ENCODE measurements at places on chromosomes 5 and 9.

- DNase-seq: no peak
Measured at GRCh38 chr9:6414247-6414641, 1.2 kb downstream of the UHRF2 start.

DNA sequence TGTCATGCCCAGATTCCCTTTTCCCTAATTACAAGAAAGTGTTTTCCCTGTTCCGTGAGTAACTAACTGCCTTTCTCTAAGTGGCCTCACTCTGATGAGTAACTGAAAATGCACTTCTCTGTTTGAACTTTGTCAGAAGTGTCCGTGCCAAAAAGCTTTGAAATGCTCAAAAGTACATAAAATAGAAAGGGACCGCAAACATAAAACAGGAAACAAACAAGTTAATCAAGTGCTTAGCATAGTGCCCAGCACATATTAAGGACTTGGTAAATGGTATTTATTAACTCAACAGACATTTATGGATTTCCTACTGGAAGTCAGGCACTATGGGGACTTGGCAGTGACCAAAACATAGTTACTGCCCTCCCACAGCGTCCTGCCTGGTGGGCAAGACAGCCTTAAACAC, 22.3 kb downstream of the AQP3 start:
- DNase-seq: no peak

DNA sequence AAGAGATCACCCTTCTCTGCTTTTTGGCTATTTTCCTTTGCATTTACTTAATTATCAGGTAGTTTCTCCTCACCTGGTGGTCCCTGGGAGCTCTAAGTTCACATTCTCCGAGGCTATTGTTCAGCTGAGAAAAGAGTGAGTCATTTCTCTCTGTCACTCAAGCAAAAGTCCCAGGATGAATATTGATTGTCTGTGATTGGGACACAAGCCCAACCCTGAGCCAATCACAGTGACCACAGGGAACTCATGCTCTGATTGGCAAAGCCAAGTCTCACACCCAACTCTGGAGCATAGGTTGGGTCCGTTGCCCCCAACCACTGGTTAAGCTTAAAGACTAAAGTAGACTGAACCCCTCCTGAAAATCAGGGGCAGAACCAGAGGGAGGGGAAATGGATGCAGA, 27.8 kb upstream of the FAT2 start:
- no peak for DNase-seq

GRCh38 chr9:128043467-128043868, 23.7 kb downstream of the NAIF1 start:
- no peak for DNase-seq

- no peak for DNase-seq
Measured at GRCh38 chr5:14457476-14457875, 124.1 kb upstream of the OTULINL start.

- DNase-seq: no peak
Measured at GRCh38 chr9:72440992-72441847, 76.2 kb upstream of the ZFAND5 start.

DNA sequence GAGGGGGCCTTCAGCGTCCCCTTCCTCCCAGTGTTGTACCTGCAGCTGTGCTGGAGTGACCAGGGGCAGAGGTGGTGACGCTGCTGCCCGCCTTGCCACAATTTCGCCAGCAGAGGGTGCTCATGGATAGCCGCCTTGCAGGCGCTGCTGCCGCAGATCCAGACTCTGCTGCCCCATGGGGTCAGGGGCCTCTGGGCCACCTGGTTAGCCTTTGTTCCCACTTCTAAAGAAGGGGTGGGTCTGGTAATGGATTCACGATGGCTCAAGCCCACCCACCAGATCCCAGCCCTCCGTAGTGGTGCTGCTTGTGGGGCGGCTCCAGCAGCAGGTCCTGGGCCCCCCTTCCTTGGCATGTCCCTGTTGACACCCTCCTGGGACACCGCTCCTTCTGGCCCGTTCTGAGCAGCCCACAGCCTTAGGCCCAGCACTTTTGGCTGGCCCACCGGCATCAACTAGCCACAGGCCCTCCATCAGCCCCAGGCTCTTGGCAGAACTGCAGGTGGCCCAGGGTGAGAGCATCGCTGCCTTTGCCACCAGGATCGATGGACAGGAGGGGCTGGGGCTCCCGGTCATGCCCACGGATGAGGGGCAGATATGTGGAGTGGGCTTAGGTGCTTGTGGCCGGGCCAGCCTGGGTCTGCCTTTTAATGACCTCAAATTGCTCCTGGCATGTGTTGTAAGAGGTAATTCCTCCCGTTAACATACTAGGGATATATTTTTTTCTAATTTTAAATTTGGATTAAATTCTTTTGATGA, 57.2 kb downstream of the COL5A1 start:
- DNase-seq: no peak

DNA sequence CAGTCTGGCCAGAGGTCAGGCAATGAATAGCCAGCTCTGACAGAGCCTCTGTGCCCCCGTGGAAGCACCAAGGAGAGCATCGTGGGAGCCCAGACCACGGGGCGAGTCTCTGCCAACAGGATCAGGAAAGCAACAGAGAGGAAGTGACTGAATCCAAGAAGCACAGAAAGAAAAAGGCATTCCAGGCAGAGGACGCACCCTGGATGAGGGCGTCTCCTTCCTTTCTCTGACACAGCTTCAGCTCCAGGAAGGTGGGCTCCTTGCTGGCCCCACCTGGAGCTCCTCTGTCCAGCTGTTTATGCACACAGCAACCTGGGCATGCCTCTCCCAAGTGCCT, 16.6 kb downstream of the HK3 start:
- DNase-seq: no peak
